ENCODE measurements at places on chromosomes 7 and 10. TPM values are rescaled to one million over a fixed set of nuclear protein-coding genes. Genes with fewer than 3 reads are reported as not detected.
A peak's percentile ranks its signal among the peaks of the same experiment; 100 is the strongest.

Gene SLC26A4
- 1.0 TPM for total RNA-seq

Gene IFIT3
- total RNA-seq, result 20.4 TPM

Gene CYP2E1
- 0.43 TPM for total RNA-seq

Gene DLG5
- 2.7 TPM for total RNA-seq

Gene TMEM270
- not detected for total RNA-seq

Gene IGFBP3
- total RNA-seq, result 0.25 TPM

Gene NRG3
- not detected for total RNA-seq

Gene FOXP2
- total RNA-seq, result not detected

Gene ITGA8
- total RNA-seq, result not detected

Gene PTF1A
- not detected for total RNA-seq

Gene GNA12
- 21.0 TPM for total RNA-seq

Gene CXCL12
- not detected for total RNA-seq

GRCh38 chr10:132169766-132170560 lies 16.8 kb upstream of the DPYSL4 start:
- no peaks in the 10 kb centered on the region for H3K36me3 ChIP-seq
- H3K4me3 ChIP-seq, result no peak overlapping the region
- H3K27me3 ChIP-seq, result peaks cover 4% of the 10 kb centered on the region
- DNase-seq, result peak; percentile 33
- peaks cover 4% of the 10 kb centered on the region for H3K4me1 ChIP-seq
- no peak overlapping the region for H3K27ac ChIP-seq

DNA sequence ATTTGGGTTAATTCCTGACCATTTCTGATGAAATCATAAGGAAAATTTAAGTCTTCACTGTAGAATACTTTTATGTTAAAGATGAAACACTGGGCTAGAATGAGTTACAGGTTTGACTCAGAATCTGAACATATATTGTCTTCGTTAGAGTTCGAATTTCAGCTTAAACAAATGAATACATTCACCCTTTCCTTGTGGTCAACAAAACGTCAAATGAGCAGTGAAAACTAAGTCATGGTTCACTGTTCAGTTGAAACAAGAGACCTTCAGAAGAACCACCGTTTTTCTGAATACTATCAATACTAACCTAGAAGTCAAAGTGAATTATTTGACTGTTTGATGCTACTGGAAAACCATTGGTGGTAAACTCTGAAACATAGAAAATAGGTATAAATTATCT lies 235.2 kb upstream of the ZWINT start:
- H3K4me3 ChIP-seq, result no peak overlapping the region
- H3K36me3 ChIP-seq, result no peaks in the 10 kb centered on the region
- H3K27ac ChIP-seq, result no peak overlapping the region
- DNase-seq, result no peak

- H3K27ac ChIP-seq, result no peak overlapping the region
- H3K4me3 ChIP-seq, result no peak overlapping the region
- H3K27me3 ChIP-seq, result no peaks in the 10 kb centered on the region
- no peak for DNase-seq
- H3K4me1 ChIP-seq, result no peaks in the 10 kb centered on the region
Observed at GRCh38 chr7:46572691-46573090, 651.6 kb upstream of the IGFBP3 start.

- DNase-seq, result no peak
- H3K36me3 ChIP-seq, result peaks cover 22% of the 10 kb centered on the region
- H3K27me3 ChIP-seq, result no peaks in the 10 kb centered on the region
- peaks cover 5% of the 10 kb centered on the region for H3K4me1 ChIP-seq
Observed at GRCh38 chr10:50361946-50362345, 110.6 kb upstream of the ASAH2 start.

- peak; percentile 99 for DNase-seq
- H3K36me3 ChIP-seq, result no peaks in the 10 kb centered on the region
- H3K27ac ChIP-seq, result peak overlapping the region; percentile 96
- peaks cover 16% of the 10 kb centered on the region for H3K4me1 ChIP-seq
Observed at GRCh38 chr7:75738975-75739795, 444 bp upstream of the HIP1 start.

- H3K4me1 ChIP-seq, result peaks cover 2% of the 10 kb centered on the region
- H3K36me3 ChIP-seq, result peaks cover 15% of the 10 kb centered on the region
- no peaks in the 10 kb centered on the region for H3K27me3 ChIP-seq
Observed at GRCh38 chr7:37216923-37217322, 231.7 kb downstream of the ELMO1 start.

DNA sequence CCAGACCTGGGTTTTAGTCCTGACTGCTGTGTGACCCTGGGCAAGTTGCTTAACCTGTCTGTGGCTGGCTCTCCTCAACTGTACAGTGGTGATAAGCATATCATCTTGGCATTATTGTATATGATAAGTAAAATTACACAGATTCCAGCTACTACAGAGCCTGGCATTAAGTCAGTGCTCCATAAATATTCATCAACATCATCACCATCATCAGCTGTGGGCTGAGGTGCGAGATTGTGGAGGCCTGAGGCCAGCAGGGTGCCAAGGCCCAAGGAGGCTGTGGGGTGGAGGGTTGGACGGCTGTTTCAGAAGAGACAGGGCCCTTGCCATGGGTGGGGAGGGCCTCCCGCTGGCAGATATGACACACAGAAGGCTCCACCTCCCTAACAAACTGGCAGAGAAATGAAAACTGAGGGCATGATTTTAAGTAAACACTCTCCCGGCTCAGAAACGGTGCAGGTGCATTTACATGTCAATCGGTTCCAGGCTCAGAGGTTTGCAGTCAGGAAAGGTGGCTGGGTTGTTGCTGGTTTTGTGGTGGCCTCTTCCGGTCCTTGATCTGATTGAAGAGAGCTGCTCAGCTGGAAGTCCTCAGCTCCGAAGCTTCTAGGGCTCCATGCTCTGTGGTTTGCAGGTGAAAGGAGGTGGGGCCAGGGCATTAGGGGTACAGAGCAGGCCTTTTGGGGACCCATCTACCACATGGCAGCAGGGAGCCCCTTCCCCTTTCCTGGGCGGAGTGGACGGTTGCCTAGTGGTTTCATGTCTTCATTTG lies 10.2 kb downstream of the CRYGN start:
- H3K4me1 ChIP-seq, result peaks cover 52% of the 10 kb centered on the region
- H3K27me3 ChIP-seq, result no peaks in the 10 kb centered on the region
- peak overlapping the region; percentile 67 for H3K27ac ChIP-seq

GRCh38 chr10:18879284-18879683 lies 169.3 kb upstream of the MALRD1 start:
- H3K4me1 ChIP-seq, result no peaks in the 10 kb centered on the region
- H3K36me3 ChIP-seq, result no peaks in the 10 kb centered on the region
- no peaks in the 10 kb centered on the region for H3K27me3 ChIP-seq
- DNase-seq, result no peak
- H3K27ac ChIP-seq, result no peak overlapping the region
- H3K4me3 ChIP-seq, result no peak overlapping the region

- no peak overlapping the region for H3K4me3 ChIP-seq
- peaks cover 18% of the 10 kb centered on the region for H3K4me1 ChIP-seq
- peak; percentile 60 for DNase-seq
- no peaks in the 10 kb centered on the region for H3K27me3 ChIP-seq
- peaks cover 3% of the 10 kb centered on the region for H3K36me3 ChIP-seq
Observed at GRCh38 chr7:101924171-101924570, 106.7 kb downstream of the CUX1 start.

- no peak overlapping the region for H3K27ac ChIP-seq
- H3K4me3 ChIP-seq, result no peak overlapping the region
- H3K27me3 ChIP-seq, result no peaks in the 10 kb centered on the region
Observed at GRCh38 chr7:122802301-122802751, 83.9 kb downstream of the CADPS2 start.

DNA sequence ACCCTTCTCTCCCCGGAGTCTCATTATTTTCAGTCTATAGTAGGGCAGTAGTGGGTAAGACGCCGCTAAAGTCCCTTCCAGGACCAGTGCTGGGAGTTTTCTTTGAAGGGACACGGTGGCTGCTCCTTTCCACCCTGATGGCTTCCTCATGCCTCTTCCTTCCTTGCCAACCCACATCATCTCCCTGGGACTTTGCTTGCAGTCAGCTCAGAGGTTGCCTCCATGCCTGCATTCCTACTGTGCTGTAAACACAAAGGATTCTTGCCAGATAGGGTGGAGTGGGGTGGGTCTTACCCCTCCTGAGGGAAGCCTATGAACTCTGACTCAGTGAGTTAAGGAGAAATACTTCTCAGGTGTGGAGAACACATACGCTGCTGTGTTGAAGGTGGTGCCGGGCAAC lies 59.9 kb upstream of the IGFBP3 start:
- H3K36me3 ChIP-seq, result peaks cover 2% of the 10 kb centered on the region
- no peaks in the 10 kb centered on the region for H3K27me3 ChIP-seq
- no peak for DNase-seq
- no peak overlapping the region for H3K4me3 ChIP-seq
- peaks cover 7% of the 10 kb centered on the region for H3K4me1 ChIP-seq

GRCh38 chr10:76451911-76452310 lies 1020.5 kb downstream of the LRMDA start:
- H3K4me3 ChIP-seq, result no peak overlapping the region
- H3K27me3 ChIP-seq, result no peaks in the 10 kb centered on the region
- H3K27ac ChIP-seq, result no peak overlapping the region
- no peak for DNase-seq
- H3K36me3 ChIP-seq, result no peaks in the 10 kb centered on the region

DNA sequence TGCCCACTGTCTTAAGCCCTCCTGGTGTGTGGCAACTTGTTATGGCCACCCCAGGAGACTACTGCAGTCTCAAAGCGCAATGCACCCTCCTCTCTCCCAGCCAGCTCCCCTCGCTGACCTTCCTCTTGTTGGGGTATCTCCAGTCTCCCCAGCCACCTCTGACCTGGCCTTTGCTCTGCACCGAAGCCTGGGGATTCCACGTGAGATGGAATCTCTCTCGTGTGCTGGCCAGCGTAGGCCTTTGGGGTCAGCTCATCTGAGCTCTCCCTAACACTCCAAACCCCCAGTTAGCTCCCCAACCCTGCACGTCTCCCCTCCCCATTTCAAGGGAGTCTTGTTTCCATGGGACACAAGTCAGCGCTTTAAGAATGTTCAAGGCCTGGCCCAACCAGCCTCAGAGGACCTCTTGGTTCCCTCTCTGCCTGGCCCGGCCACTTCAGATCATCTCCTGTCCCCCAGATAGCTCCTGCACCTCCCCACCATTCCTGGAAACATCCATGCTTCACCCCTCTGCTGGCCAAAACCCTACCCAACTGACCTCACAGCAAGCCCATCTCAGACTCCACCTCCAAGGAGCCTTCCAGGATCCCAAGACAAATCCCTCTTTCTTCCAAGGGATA lies 11.2 kb downstream of the ITPRIP start:
- peaks cover 31% of the 10 kb centered on the region for H3K36me3 ChIP-seq
- peak overlapping the region; percentile 73 for H3K4me3 ChIP-seq
- H3K27ac ChIP-seq, result peak overlapping the region; percentile 98

All from activated CD8-positive, alpha-beta T cell treated with anti-CD3 and anti-CD28 coated beads for 36 hours (primary cell).